ENCODE measurements at places on chromosomes 6 and 20.

- no peak for DNase-seq
Observed at GRCh38 chr20:60300374-60300773, 342.2 kb downstream of the CDH26 start.

GRCh38 chr20:5170341-5170740 lies 43.5 kb downstream of the CDS2 start:
- no peak for DNase-seq

DNA sequence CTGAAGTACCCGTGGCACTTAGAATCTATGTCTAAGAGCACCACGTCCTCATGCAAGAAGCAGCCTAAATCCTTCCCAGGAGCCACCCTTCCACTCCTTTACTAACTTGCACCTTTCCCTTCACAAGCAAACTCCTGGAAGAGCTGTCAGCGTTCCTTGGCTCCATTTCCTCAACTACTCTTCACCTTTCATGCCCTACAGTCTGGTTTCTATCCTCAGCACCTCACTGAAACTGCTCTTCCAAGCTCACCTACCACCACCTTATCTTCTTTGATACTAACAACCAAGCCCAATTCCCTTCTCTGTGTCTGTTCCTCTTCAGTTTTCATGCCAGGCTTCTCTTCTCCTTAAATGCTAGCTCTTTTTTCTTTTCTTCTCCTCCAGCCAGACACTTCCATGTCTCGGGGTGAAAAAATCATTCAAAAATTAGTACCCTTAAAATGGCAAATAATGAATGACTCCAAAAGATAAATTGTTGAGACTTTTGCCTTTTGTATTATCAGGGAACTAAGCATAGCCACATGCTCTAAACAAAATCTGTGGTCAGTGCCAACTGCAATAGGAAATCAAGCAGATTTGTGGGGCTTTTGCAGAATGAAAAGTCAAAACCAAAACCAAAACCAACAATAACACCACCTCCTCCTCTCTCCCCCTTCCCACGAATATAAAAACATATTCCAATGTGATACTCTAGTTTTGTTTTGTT lies 149.6 kb upstream of the KCNK16 start:
- no peak for DNase-seq

GRCh38 chr6:156691018-156691417 lies 86.2 kb upstream of the ARID1B start:
- peak; percentile 77 for DNase-seq

DNA sequence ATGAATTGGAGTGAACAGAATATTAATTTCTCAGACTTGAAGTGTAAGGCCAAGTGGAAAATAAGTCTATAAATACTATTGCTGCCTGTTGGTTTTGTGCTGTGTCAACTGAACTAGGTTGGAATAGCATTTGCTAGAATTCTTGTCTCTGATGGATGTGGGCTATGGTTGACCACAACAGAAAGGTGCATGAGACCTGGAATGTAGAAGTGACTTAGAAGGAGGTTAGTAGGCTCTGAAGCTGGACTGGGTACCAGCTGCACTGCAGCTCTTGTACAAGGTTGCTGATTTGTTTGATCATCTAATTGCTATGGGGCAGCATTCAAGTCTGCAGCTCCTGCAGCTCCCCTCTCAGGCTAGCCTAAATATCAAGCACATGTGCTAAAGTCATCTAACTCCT lies 479.0 kb upstream of the NRSN1 start:
- no peak for DNase-seq

GRCh38 chr6:126091466-126091865 lies 105.1 kb downstream of the TRMT11 start:
- no peak for DNase-seq

DNA sequence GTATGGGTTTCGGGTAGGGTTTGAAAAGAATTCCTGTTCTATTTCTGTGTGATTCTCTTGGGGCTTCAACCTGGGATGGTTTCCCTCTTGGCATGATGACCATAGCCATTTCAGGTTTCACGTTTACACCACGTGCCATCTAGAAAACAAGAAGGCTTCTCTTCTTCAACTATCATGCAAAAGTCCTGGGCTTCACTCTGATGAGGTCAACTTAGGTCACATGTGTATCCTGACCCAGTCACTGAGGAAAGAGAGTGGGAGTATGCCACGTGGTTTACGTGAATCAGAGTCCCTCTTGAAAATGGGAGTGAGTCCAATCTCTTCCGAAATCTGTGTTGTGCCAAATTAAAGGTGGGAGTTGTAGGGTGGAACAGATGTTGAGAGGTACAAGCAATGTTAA lies 141.3 kb upstream of the INSM1 start:
- no peak for DNase-seq

- DNase-seq, result no peak
Observed at GRCh38 chr20:47419953-47420514, 63.5 kb upstream of the ZMYND8 start.

GRCh38 chr6:85130743-85131142 lies 319.1 kb upstream of the NT5E start:
- DNase-seq, result no peak

- no peak for DNase-seq
Observed at GRCh38 chr6:12335717-12336116, 45.6 kb downstream of the EDN1 start.

DNA sequence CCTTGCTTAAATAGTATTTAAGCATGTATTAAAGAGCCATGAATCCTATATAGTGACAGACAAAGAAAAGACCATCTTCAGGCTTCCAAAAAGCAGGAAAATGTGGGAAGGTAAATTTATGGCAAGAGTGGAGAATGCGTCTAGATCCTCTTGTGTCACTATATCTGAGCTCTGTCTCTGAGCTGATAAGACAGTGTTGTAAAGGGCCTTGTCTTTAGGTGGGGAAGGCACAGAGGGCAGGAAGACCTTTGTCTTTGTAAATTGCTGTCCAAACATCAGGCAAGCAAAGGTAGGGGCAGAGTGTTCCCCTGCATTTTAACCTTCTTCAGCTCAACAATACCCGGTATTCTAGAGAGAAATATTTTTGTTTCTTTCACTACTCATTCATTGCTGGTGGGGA lies 33.9 kb upstream of the MBOAT1 start:
- DNase-seq, result no peak

- DNase-seq, result no peak
Observed at GRCh38 chr6:39956936-39957335, 22.7 kb upstream of the MOCS1 start.

DNA sequence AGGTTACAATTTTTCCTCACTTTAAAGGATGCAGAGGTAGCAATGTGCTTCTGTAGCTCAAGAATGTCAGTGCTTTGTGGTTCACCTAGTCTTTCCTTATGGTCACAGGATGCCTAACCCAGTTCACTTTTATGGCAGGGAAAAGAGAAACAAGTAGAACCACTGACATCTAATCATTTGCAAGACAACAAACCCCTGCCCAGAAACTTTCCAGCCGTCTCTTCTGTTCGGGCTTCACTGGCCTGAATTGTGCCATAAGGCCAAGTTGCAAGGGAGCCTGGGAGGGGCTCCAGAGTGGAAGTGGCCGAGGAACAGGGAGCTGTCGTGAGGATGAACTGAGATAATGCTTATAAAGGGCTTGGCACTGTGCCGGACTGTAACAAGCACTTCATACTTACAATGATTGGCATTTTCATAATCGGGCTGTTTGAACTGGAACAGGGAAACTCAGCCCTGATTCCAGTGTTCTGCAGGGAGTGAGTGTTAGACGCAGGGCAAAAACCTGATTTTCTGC lies 212.6 kb downstream of the BCAS1 start:
- DNase-seq, result no peak

- DNase-seq, result no peak
Observed at GRCh38 chr6:137881522-137881886, 14.4 kb downstream of the TNFAIP3 start.

GRCh38 chr6:154295733-154296132 lies 60.9 kb downstream of the IPCEF1 start:
- DNase-seq, result no peak

- no peak for DNase-seq
Observed at GRCh38 chr20:59645271-59645670, 40.9 kb downstream of the PHACTR3 start.

DNA sequence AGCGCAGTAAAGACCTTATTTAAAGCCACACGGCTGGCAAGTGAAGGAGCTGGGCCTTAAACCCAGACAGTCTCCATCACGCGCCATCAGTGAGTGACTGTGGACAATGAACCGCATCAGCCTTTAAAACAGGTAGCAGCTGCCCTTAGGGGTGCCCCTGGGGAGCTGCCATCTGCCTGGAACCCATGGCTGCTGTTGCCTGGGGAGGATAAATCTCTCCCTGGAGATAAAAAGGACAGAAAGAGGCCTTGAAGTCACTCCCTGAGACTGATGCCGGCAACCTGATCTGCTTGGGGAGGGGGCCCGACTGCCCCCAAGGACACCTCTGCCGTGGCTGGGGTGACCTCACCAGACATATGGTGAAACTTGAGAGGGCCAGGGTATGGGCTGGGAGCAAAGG lies 73.5 kb downstream of the PREX1 start:
- no peak for DNase-seq

DNA sequence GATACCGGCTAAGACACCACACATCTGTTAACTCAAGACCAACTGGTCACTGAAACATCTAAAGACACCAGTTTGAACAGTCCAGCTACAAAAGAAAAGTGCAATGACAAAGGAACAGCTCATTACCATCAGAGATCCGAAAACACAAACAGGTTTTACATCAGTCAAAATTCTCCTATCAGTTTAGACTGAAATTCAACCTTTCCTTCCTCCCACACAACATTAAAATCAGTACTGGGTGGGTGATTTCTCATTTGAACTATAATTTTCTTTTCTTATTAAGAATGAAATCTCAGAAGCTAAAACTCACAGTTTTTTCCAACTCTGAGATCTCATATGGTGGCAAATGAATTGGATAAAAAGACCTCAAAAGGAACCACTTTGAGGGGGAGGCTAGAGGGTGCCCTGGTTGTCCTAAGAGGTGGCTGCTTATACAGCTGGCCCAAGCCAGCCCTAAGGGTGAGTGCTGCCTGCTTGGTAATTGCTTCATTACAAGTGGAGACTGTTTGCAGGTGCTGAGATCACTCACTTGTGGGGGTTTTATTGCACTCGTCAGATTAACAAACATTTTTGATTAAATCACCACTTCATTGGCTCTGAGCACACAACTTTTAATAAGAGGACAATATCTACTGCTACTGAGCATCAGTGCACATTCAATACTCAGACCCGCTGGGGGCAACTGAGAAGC lies 4.3 kb downstream of the CCDC167 start:
- DNase-seq, result peak; percentile 62

DNA sequence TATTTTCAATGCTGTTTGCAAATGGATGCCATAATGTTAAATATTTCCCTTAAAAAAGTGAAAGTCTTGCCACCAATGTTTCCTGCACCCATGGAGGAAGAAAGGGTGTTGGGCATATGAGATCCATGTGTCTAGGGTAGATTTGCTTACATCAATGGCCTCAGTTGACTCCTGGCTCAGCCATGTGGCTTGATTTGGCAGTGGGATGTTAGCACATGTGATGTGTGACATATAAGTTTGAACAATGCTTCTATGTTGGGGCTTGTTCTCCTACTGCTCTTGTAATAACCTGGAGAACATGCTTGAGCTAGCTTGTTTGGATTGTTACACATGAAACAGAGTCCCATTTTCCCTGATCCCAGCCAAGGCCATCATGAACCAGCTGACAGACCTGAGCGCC lies 187.6 kb downstream of the SCP2D1 start:
- DNase-seq, result no peak

GRCh38 chr6:146768722-146769121 lies 169.9 kb downstream of the ADGB start:
- no peak for DNase-seq

DNA sequence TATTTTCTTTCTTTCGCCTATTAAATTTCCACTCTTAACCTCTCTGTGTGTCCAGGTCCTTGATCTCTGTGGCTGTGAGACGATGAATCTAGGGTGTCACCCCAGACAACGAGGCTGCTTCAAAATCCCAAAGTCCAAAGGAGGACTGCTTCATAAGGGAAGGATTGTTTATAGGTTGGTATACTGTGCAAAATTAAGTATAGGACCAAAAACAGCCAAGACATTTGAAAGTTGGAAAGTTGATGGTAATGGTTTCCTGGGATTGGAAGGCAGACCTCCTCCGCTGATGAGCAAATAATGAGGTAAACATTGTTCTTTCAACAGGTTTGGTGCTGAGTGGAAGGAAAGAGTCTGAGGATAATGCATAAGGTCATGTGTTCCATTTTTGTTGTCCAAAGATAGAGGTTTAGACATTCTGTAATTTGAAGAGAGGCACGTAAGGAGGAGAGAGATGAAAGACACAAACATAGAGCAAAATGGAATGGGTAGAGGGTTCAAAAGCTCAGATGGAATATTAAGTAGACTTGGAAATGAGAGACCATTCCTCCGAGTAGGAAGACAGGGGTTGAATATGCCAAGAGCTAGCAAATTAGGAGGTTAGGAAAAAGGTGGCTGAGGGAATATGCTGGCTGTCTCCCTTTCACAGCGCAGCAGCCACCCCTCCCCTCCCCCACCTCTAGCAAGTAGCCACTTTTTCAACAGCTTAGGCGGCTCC lies 24.8 kb downstream of the ZNF311 start:
- DNase-seq, result no peak

GRCh38 chr6:65760285-65760684 lies 53.3 kb upstream of the EYS start:
- DNase-seq, result no peak

DNA sequence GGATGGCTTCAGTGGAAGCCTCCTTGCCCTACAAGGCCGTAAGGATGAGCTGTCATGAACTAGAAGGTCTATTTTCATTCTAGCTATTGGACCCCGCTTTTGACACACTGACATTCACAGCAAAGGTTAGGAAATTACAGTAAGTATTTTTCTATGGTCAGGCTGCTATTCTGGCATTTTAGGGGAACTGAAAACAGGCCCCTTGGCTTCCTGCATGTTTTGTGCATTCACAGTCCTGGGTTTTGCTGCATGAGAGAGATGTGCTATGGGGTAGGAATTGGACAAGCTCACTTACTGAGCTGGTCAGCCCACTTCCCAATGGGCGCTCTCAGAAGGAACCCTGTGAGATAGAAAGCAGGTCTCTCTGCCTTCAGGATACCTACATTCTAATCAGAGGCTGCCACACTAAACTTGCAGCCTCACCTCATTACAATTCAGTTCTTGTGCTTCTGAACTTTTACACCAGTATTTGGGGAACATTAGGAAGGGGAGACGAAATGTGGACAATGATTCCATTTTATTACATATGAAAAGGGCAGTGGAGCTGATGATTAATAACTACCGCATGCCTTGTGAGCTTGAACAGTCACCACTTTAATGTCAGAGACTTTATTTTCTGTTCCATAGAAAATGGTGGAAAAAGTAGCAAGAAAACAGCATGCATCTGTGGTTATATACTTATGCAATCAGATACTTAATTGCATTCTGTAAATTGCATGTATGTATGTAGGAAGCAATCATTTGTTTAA lies 86.6 kb upstream of the TAB2 start:
- DNase-seq, result no peak

- DNase-seq, result no peak
Observed at GRCh38 chr6:52516943-52517342, 59.9 kb downstream of the TRAM2 start.

GRCh38 chr20:13105039-13105438 lies 96.3 kb downstream of the SPTLC3 start:
- no peak for DNase-seq

DNA sequence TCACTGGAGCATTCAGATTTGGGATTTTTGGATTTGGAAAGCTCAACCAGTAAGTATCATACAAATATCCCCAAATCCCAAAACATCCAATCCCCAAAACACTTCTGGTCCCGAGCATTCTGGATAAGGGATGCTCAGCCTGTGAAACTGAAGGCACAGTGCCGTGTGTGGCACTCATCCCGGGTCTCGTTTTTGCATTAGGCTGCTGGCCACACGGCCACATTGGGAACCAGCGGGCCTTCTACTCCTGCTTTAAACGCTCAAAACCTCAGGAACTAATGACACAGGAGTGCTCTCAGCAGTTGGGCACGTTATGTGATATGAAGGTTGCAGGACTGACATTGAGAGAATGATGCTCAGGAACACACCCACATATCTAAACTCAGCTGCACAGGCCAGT lies 35.6 kb downstream of the PSMG4 start:
- no peak for DNase-seq

All from GM20000 (cell line).